Motor neuron (in vitro differentiated cells): ENCODE measurements at places on chromosomes 2 and 18. TPM values are rescaled to one million over a fixed set of nuclear protein-coding genes. Genes with fewer than 3 reads are reported as not detected.

DNA sequence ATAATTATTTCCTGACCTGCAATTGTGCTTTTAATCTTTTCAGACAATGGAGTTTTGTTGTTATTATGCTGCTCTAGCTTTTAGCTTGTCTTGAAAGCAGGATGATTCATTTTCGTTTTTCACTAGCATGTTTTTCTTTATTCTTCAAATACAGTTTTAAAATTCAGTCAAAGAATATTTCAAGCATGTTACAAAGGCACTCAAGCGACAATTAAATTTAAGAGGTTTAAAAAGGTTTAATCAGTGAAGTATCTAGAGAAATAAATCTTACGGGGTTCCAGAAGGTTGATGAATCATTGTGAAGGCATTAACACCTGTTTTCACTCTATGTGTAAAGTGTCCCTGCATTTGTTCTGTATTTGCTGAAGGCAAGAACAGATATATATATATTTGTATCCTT is 390.7 kb upstream of the TMEFF2 start:
- ATAC-seq, result peak; percentile 58

GRCh38 chr2:133444465-133444864 is 123.8 kb downstream of the NCKAP5 start:
- no peak for ATAC-seq

DNA sequence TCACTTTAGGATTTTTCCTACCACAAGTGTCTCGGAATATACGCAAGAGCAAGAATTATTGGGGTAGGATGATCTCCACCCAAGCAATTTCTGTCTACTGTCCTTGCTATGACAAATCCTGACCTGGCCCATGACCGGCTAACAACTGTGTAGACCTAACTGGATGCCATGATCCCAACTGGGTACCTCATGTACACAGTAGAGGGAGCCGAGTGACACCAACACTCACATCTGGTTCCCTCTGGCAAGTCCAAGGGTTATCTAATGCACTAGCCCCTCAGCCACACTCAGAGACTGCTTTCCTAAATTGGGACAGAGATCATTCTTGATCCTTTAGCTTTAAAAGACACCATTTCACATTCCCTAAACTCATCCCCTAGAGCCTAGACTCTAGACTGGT is 60.7 kb upstream of the ZNF532 start:
- no peak for ATAC-seq

DNA sequence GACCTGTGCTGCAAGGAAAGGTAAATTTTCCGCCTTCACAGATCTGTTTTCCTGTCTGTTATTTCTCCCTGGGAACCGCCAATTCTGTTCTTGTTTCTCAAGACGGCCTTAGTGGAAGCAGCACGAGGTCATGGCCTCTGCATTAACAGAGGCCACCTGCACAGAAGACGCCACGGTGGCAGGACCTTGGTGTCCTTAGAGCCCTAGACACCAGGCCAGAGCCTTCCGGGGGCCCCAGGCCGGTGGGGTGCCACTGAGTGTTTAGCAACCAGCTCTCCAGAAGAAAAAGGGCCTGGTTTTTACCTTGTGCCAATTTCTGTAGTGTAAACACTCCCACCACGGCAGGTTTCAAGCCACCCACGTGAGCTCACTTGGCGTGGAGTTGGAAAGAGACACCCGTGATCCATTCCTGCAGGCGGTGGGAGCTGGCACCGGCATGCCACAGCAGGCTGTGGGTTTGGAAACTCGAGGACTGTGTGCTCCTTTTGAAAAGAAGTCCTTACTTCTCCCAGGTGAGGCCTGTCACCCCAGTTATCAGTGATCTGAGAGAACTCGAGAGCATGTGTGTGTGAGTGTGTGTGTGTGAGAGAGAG is 103.9 kb upstream of the HDAC4 start:
- no peak for ATAC-seq

- peak; percentile 94 for ATAC-seq
Observed at GRCh38 chr18:75548353-75548905, 120.9 kb upstream of the SMIM21 start.

DNA sequence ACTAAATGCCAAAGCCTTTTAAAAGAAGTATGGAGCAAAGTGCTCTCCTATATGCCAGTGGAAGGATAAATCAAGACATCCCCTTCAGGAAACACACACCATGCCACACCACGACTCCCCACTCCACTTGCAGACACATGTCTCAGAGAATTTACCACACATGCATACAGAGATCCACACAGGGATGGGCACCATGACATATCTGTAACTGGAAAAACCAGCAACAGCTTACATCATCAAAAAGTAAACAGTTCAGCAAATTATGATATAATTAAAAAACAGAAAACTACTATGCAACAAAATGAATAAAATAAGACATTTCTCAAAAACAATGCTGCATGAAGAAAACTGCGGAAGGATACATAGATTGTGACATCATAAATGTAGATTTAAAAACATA is 29.6 kb downstream of the RBMS1 start:
- ATAC-seq, result no peak

GRCh38 chr18:42230636-42231035 is 275.6 kb downstream of the PIK3C3 start:
- ATAC-seq, result no peak

- ATAC-seq, result no peak
Observed at GRCh38 chr2:58419983-58420382, 178.9 kb upstream of the FANCL start.

DNA sequence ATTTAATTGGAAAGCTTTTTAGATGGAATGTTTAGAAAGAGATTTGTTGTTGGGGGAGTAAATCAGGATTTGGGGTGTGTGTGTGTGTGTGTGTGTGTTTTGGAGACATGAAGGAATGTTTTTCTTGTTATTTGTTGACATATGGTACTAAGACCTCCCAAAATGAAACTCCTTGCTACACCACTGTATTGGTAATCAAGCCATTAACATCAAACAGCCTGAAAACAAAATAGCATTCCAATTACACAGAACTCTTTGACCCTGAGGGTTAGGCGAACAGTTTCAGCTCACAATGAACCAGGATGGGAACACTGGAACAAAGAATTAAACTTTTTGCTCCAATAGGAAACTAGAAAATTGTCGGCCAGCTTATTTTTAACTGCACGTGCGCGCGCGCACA is 41.7 kb upstream of the DARS1 start:
- ATAC-seq, result no peak

- ATAC-seq, result no peak
Observed at GRCh38 chr18:4251206-4251605, 203.9 kb downstream of the DLGAP1 start.

DNA sequence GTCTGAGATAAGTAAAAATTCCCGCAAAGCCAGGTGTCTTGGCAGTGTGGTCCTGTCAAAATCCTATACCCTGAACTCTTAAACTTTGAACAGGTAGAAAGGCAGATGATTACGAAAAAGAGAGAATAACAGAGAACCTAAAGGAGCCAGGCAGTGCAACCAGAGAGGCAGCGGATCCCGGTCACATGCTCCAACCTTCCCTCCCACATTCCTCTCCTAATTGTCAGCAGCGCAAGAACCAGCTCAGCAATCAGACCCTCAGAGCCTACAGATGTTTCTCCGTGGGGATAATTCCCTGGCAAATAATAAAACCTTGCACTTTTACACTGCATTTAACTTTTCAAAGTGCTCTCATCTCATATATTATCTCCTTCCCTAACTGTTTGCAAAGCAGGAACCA is 124.8 kb downstream of the EPHA4 start:
- ATAC-seq, result no peak

DNA sequence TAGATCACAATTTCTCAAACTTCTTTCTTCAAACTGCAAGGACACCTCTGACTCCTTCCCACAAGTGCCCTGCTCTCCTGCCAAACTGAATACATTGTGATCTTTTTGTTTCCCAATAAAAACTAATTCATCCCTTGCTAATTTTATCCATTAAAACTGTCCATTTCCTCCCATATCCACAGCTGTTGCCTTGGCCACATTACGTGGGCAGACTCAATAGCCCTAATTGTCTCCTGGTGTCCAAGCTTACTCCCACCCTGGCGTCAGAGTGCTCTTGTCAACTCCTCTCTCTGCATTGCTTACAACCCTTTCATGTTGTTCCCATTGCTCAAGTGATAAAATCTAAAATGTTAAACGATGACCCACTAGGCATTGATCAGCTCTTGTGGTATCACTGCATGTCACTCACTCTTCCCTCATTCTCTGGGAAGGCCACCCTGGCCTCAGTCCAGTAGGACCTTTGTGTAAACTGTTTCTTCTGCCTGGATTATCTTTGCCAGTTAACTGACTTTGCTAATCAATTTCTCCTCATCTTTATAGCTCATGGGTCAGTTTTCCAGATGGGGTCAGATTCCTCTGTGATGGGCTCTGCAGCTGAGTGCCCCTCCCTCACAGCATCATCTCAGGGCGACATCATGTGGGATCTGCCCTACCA is 525.0 kb downstream of the SLC4A3 start:
- peak; percentile 43 for ATAC-seq

GRCh38 chr18:67633939-67634338 is 117.4 kb upstream of the DSEL start:
- no peak for ATAC-seq

- peak; percentile 51 for ATAC-seq
Observed at GRCh38 chr18:75544496-75544895, 117.0 kb upstream of the SMIM21 start.

DNA sequence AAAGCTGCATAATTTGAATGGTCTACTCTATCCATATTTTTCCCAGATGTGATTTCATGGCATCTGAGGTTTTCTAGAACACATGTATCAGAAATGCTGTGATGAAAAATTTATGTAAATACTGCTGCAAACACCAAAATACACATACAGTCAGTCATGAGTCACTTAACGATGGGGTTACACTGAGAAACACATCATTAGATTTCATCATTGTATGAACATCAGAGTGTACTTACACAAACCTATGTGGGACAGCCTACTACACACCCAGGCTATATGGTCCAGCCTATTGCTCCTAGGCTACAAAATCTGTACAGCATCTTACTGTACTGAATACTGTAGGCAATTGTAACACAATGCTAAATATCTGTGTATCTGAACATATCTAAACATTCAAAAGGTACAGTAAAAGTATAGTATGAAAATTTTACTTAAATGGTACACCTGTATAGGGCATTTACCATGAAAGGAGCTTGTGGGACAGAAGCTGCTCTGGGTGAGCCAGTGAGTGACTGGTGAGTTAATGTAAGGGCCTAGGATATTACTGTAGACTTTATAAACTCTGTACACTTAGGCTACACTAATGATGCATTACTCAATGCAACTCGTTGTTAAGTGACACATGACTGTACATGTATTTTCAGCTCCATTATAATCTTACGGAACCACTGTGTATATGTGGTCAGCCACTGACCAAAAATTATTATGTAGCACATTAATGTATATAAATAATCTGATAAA is 33.5 kb downstream of the PNO1 start:
- peak; percentile 94 for ATAC-seq

DNA sequence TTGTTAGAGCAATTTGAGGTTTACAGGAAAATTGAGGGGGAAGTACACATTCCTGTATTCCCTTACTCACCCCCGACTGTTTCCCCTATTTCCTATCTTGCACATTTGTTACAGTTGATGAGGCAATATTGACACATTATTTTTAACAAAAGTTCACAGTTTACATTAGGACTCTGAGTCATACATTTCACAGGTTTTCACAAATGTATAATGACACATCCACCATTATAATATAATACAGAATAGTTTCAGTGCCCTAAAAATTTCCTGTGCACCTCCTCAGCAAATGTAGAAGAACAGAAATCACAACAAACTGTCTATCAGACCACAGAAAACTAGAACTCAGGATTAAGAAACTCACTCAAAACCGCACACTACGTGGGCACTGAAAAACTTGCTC is 160.6 kb upstream of the RMP24 start:
- ATAC-seq, result no peak

DNA sequence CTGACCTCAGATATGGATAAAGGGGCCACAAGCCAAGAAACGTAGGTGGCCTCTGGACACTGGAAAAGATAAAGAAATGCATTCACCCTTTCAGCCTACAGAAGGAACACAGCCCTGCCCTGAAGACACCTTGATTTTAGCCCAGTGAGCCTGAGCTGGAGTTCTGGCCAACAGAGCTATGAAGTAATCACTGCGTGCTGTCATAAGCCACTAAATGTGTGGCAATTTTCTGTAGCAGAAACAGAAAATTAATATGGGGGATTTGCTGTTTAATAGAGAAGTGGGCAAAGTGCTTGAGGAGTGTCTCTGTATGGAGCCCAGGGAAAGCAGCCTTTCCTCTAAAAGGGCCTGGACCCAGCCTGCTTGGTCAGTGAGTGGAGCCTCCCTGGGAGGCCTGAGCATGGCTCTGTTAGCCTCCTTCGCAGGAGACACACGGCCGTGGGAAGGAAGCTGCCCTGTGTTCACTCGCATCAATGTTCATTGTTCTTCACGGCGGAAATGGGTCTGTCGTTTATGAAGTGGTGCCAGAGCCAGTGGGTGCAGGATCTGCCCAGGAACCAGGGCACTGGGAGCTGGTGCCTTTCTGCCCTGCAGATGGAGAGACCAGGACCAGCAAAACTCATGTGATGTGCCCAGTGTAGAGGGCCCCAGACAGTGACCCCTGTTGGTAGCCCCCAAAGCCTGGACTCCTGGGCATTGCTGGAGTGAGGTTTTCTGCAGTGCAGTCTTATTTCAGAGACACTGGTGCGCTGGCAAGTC is 268.9 kb downstream of the NDUFA10 start:
- ATAC-seq, result no peak

- no peak for ATAC-seq
Observed at GRCh38 chr2:143504397-143504796, 375.2 kb downstream of the ARHGAP15 start.

Gene CCDC68
- not detected in 2 replicates for total RNA-seq

Gene CROCC2
- 1.9 and 3.4 TPM in 2 replicates for total RNA-seq

Gene SNED1
- total RNA-seq, result 4.1 and 4.7 TPM in 2 replicates

Gene HSBP1L1
- total RNA-seq, result 6.5 and 7.4 TPM in 2 replicates

Gene SRSF7
- total RNA-seq, result 198 and 245 TPM in 2 replicates

Gene SYT4
- 136 and 139 TPM in 2 replicates for total RNA-seq

Gene NEU4
- 0.71 and 0.97 TPM in 2 replicates for total RNA-seq

Gene ERFE
- 0.49 and 2.0 TPM in 2 replicates for total RNA-seq

Gene GPR155
- 14.8 and 15.3 TPM in 2 replicates for total RNA-seq

Gene MRPL19
- total RNA-seq, result 22.2 and 23.3 TPM in 2 replicates

Gene HMSD
- 0.41 and 0.58 TPM in 2 replicates for total RNA-seq

Gene GULP1
- total RNA-seq, result 10.3 and 12.0 TPM in 2 replicates

Gene KLHL41
- 2.4 and 3.0 TPM in 2 replicates for total RNA-seq

Gene GALM
- total RNA-seq, result 2.8 and 5.1 TPM in 2 replicates

Gene BOK
- 1.9 and 2.1 TPM in 2 replicates for total RNA-seq
